B cell (primary cell): ENCODE measurements at places on chromosomes 7 and 10. TPM values are rescaled to one million over a fixed set of nuclear protein-coding genes. Genes with fewer than 3 reads are reported as not detected.
A peak's percentile ranks its signal among the peaks of the same experiment; 100 is the strongest.

DNA sequence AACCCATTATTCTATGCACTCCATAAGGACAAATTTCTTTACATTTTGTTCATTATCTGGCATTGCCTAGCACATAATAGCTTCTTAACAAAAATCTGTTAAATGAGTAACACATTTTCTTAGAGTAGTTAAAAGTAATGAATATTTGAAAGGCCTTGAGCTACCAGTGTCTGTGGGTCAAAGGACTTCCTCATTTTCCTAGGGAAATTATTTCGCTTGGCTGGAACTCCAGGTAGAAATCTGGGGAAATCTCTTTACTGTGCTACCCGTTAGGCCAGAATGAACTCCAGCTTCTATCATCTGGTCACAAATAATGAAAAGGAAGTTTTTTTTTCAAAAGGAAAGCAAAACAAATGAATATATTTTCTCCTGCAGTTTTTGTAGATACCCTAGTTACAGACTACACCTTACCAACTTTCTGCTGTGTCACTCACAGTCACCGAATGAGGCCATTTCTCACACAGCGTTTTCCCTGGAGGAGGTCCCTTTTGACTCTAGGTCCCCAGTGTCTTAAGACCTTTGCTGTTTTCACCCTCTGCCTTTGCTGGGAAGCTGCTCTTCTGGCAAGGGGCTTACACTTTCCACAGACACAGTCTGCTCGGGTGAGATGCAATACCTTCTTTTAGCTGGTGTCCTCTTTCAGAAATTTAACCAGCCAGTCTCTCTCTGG, 1.6 kb downstream of the SAMD9L start:
- peak; percentile 11 for DNase-seq

GRCh38 chr10:63164166-63164623, 31.1 kb downstream of the NRBF2 start:
- DNase-seq: no peak

GRCh38 chr10:31291123-31291522, 27.9 kb upstream of the ZEB1 start:
- DNase-seq: no peak

DNA sequence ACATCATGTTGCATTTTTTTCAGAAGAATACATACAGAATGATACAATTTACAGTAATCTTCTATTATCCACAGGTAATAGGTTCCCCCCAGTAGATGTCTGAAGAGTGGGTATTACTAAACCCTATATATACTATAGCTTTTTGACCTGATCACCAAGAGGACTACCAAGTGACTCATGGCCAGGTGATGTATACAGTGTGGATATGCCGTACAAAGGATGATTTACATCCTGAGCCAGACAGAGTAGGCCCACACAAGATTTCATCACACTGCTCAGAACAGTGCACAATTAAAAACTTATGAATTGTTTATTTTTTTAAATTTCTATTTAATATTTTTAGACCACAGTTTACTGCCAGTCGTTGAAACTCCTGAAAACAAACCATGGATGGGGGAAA, 70.6 kb downstream of the STEAP1B start:
- no peak for DNase-seq

- no peak for DNase-seq
Observed at GRCh38 chr10:29634764-29635625, at the start of gene SVIL. TSS of gene SVIL (minus strand) at chr10:29634971. CDS start at chr10:29555058, 79,913 bp downstream.

GRCh38 chr10:84523526-84523925, 195.1 kb downstream of the CCSER2 start:
- DNase-seq: no peak

GRCh38 chr10:31886885-31887284, 41.7 kb downstream of the ARHGAP12 start:
- DNase-seq: no peak

DNA sequence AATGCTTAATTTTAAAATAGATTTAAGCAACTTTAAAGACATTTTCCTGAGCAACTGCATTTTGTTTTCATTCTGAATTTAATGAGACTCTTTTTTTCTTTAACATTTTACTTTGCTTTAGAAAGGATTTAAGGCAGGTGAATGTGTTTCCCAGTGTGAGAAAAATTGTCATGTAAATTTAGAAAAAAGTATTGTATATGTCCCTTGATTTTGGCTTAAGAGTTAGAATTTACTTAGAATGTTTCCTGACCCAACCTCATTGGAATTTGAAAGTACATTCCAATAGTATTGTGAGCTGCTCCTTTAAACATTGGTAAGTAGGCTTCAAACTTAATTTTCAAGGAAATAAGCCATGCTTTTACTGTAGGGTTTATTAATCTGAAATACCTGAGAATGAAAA, 110.2 kb downstream of the PTEN start:
- DNase-seq: no peak

GRCh38 chr7:26291699-26292538, at the start of gene SNX10:
TSS of gene SNX10 (plus strand) at chr7:26291862. CDS start at chr7:26346443, 54,581 bp downstream.
- peak; percentile 90 for DNase-seq

DNA sequence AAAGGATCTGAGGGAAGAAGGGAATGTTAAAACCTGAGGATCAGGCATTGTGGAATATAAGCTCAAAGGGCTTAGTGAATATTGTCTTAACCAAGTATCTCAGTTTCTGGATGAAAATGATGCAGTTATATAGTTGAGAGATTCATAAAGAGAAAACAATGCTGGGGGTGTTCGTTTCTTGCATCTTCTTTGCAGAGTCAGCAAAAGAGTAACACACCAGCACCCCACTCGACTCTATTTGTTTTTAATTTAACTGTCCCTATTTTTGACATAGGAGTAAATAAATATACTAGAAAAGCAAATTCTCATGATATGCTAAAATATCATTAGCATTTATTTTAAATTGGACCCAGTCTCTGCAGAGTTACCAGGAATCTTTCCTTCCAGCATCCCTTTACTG, 7.6 kb upstream of the OIT3 start:
- no peak for DNase-seq

OR2A42 gene
- 0.10 TPM in 1 of 2 replicates, not detected in the other for total RNA-seq

RARRES2 gene
- total RNA-seq: 0.46 TPM in 1 of 2 replicates, not detected in the other
